ENCODE measurements at places on chromosomes 2 and 18.
A peak's percentile ranks its signal among the peaks of the same experiment; 100 is the strongest.

GRCh38 chr2:53654396-53654795, 113.2 kb upstream of the CHAC2 start:
- peaks cover 2% of the 10 kb centered on the region for H3K36me3 ChIP-seq
- H3K27ac ChIP-seq: no peak overlapping the region
- no peak overlapping the region for H3K4me3 ChIP-seq
- DNase-seq: no peak

DNA sequence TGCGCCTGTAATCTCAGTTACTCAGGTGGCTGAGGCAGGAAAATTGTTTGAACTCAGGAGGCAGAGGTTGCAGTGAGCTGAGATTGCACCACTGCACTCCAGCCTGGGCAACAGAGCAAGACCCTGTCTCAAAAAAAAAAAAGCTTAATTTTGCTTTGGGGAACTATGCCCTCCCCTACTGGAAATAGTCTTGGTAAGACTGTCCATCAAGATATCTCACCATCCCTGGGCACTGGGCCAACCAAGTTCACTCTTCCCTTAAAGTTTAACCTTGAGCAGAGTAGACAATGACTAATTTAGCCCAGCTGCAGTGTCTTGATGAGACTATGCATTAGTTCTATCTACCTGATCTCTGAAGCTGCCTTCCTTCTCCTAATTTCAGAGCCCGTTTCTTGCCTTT, 44.7 kb downstream of the ASXL2 start:
- H3K4me1 ChIP-seq: peaks cover 65% of the 10 kb centered on the region
- no peaks in the 10 kb centered on the region for H3K27me3 ChIP-seq
- H3K27ac ChIP-seq: peak overlapping the region; percentile 53
- H3K36me3 ChIP-seq: peaks cover 34% of the 10 kb centered on the region
- no peak overlapping the region for H3K4me3 ChIP-seq

GRCh38 chr2:219870041-219870440, 242.6 kb downstream of the SLC4A3 start:
- H3K4me1 ChIP-seq: no peaks in the 10 kb centered on the region
- no peak overlapping the region for H3K27ac ChIP-seq

- peaks cover 4% of the 10 kb centered on the region for H3K27me3 ChIP-seq
- H3K4me3 ChIP-seq: no peak overlapping the region
- H3K27ac ChIP-seq: no peak overlapping the region
- peaks cover 2% of the 10 kb centered on the region for H3K36me3 ChIP-seq
- H3K4me1 ChIP-seq: peaks cover 2% of the 10 kb centered on the region
- no peak for DNase-seq
Observed at GRCh38 chr2:18536100-18536499, 24.4 kb downstream of the RDH14 start.

DNA sequence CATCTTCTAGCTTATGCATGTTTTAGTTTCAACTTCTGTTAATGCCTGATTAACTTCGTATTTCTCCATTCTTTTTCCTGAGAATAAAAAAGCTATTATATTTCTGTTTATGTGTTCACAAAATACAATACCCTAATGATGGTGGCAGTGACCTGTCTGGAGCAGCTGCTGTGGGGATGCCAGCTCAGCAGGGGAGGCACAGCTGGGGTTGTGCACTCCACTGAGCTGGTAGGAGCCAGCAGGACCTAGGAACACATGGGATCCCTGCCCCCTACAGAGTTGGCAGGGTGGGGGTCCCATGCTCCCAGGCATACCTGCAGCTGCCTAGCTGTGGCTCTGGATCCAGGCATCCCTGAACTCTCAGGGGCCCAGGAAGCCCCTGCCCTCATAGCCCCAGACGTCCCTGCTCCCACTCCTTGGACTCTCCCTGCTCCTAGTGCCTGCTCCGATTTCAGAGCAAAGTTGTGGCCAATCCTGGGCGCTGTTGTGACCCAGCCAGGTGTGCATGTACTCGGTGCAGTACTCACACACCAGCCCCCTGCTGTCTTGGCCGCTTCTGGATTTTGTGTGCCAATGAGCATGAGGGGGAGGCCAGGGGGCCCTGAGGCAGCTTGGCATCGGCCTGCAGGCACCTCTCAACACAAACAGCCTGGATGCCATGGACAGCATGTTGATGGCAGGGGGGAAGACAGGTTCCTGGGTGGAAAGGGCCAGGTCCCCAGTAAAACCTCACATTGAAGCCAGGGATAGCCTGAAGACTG, 546.0 kb downstream of the ZNF804A start:
- H3K4me1 ChIP-seq: no peaks in the 10 kb centered on the region
- H3K4me3 ChIP-seq: no peak overlapping the region
- H3K36me3 ChIP-seq: no peaks in the 10 kb centered on the region
- no peaks in the 10 kb centered on the region for H3K27me3 ChIP-seq
